Activated CD4-positive, alpha-beta T cell treated with anti-CD3 and anti-CD28 coated beads for 24 hours (primary cell): ENCODE measurements at places on chromosomes 6 and 20.

GRCh38 chr6:85015396-85015990 lies 251.1 kb upstream of the TBX18 start:
- no peak for DNase-seq

GRCh38 chr6:31711233-31711632 lies 3.9 kb upstream of the LY6G6D start:
- DNase-seq, result no peak

DNA sequence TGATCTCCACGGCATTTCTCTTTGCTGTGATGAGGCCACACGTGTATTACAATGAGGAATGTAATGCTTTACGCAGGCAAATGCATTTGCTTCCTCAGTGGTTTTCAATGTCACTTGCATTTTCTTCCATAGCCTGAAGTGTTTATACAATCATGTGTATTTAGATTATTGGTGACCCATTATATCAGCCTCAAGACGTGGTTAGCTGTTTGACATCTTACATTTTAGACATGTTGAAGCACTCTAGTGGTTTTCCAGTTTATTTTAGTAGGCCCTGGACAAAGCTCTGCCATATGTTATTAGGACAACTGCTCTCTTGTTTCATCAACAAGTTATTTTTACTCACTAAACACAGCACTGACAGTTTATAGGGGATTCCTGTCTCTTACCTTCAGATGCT lies 200.4 kb downstream of the UTRN start:
- DNase-seq, result no peak

DNA sequence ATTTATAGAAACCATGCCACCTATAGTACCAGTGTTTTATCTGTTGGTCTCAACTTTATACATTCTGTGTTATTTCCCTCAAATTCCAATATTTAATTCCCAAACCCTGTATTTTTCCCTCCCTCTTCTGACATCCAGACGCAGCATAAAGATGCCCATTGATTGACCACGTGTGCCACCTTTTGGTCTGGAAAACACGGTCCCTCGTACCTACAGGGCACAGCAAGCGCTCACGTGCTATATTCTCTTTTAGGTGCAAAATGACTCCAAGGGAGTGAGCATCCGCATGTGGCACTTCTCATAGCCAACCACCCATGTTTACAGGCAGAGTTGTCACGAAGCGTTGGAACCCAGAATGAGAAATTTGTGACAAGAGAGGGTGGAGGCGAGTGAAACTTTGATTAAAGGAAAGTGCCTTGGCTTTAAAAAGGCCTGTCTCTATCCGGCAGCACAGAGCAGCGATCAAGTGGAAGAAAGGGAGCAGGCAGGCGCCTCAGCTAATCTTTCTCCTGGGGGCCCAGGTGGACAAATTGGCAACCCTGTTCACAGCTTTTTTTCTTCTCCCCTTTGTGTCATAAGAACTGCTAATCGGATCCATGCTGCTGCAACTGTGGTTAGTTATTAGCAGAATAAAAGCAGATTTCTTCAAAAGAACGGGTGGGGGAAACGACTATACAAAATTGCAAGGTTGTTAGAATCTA lies 225.9 kb downstream of the TMEM242 start:
- DNase-seq, result no peak

DNA sequence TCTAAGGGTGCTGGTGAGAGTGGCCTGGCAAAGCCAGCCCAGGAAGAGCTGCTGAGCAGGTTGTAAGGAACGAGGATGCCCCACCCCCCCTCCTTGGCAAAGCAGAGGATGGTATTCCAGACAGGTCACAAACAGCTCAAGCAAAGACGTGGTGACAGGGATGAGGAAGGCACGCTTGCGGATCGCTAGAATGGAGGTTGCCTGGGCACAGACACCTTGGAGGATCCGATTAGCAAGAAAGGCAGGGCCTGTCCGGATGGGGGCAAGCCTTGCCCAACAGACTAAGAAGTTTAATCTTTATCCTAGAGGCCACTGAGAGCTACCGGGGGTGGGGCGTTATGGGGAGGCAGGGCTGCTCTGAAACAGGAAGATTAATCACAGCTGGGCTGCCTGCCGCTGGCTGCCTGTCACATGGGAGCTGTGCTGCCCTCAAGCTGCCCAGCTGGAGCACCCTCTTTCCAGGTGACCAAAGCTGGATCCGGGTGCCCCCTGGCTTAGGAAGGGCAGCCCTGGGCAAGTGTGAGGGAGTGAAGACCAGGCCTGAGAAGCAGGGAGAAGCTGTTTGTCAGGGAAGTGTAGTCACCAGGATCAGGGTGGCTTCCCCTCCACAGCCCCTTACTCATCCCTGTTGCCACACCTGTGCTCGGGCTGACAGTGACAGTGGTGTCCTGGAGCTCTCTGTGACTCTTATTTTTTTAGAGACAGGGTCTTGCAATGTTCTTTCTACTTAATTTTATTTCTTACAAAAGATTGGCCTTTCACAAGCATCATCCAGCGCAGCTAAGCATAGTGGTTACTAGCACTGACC lies 9.1 kb upstream of the MAPK13 start:
- DNase-seq, result peak; percentile 32

- DNase-seq, result no peak
These were observed 5.2 kb downstream of the FOXO3 start for GRCh38 chr6:108565893-108566292.

DNA sequence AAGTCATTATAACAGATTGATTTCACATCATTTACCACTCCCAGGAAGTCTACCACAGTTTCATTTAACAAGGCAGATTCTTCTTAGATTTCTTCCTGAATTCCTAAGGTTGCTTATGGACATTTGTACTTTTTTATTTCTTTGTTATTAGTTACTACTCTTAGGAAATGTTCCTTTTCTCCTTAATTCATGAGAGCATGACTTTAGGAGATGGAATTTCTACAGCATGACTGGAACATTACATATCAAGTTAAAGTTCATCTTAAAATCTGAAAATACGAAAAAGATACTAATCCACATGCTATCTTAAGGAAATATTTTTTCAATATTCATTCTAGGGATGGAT lies 22.3 kb downstream of the CNKSR3 start:
- DNase-seq, result no peak

DNA sequence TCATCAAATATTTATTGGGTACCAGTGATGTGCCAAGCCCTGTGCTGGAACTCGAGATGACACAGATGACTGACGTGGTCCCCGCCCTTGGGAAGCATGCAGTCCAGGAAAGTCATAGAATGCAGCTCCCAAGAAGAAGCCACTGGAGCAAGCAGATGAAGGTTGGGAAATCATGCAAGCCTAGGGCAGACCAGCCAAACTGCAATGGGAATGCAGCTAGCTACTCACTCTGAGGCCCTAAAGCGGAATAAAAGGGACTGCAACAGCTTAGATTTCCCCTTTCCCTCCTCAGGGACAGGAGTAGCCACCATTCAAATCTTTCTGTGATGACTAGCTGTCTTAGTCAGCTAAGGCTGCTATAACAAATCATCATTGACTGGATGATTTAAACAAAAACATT lies 152.2 kb downstream of the MAFB start:
- no peak for DNase-seq

GRCh38 chr6:10528158-10528981 lies 7.2 kb downstream of the GCNT2 start:
- DNase-seq, result no peak

GRCh38 chr6:17280138-17280537 lies 1.0 kb upstream of the RBM24 start:
- DNase-seq, result no peak

- no peak for DNase-seq
These were observed 339.7 kb upstream of the KCNQ5 start for GRCh38 chr6:72282201-72282600.

DNA sequence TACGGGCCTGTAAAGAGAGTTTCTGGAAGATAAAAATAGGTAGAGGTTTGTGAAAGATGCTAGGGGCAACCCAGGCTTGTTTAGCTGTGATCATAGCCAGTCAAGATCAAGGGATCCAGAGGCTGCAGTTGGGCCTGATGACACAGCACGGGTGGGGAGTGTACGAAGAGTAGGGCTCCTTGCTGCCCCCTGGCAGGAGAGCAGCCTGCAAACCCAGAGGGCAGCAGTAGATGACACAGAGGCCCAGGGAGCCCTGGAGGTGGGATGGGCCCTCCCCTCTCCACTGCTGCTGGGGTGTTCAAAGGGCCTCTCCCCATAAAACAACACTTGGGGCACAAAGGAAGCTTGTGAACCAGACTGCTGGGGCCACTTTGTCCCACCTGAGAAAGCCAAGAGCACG lies 47.2 kb downstream of the VEGFA start:
- no peak for DNase-seq

GRCh38 chr6:1499777-1500176 lies 109.9 kb upstream of the FOXC1 start:
- no peak for DNase-seq

- DNase-seq, result no peak
These were observed 39.2 kb downstream of the PLAGL2 start for GRCh38 chr20:32168184-32168910.

GRCh38 chr6:129517288-129517687 lies 192.7 kb downstream of the ARHGAP18 start:
- DNase-seq, result no peak

DNA sequence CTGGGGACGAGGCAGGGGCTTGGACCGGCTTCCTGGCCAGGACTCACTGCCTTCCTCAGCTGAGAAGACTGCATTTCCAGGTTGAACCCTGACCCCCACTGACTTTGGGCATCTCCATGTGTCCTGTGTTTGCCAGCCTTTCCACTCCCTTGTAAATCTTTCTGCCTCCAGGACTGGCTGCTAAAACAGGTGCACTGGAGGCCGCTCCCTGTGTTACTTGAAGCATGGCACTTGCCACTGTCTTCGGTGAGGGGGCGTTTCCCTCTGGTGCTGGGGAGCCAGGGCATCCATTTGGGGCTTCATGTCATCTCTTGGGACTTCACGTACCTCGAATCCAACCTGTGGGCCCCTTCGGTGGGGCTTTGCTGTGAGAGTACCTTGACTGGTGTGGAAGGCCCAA lies 6.7 kb upstream of the RBM38 start:
- no peak for DNase-seq

DNA sequence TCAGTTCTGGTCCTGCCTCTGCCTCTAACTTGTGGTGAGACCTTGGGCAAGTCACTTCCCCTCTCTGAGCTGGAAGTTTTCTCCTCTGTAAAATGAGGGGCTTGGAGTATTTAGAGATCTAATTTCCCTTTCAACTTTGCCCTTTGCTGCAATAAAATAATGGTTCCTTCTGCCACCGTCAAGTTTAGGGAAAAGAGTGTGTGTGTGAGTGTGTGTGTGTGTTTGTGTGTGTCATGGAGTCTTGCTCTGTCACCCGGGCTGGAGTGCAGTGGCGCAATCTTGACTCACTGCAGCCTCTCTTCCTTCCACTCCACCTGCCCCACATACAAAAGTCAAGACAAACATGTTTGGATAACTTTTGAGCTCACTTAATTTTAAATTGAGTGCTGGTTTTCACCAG lies 39.2 kb upstream of the PIM1 start:
- DNase-seq, result no peak

DNA sequence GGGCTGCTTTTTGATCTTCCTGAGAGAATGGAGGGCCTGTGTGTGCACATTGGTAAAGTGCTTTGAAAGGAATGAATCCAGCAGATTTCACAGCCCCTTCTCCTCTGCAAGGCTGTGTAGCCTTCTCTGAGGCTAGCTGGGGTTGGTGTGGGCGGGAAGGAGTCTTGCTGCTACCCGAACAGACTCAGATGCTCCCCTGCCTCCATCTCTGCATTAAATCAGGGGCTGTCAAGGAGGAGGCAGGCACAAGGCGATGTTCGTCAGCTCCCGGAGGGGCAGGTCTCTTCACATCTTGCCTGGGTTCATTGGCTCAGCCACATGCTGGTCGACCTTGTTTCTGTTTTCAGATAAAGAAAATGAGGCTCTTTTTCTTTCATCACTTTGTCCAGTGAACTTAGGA lies 291.5 kb upstream of the SULF2 start:
- DNase-seq, result no peak

- DNase-seq, result no peak
These were observed 49.2 kb upstream of the CST5 start for GRCh38 chr20:23928788-23929187.

DNA sequence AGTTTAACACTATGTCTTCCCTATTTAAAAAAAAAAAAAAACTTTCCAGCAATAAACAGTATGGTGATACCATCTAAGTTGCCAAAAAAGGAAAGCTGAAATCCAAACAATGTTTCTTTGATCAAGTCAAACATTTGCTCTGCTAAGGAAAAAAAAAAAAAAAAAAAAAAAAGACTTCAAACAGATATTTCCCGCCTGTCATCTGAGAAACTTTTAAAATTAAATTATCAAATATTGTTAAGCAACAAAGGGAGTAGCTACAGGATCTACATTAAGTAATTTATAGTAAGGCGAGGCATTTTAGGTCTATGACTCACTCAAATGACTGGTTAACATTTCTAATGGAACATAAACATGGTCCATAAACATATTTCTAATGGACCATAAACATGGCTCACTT lies 121.2 kb downstream of the DST start:
- no peak for DNase-seq

GRCh38 chr6:118896339-118897136 lies 2.6 kb downstream of the ASF1A start:
- no peak for DNase-seq

DNA sequence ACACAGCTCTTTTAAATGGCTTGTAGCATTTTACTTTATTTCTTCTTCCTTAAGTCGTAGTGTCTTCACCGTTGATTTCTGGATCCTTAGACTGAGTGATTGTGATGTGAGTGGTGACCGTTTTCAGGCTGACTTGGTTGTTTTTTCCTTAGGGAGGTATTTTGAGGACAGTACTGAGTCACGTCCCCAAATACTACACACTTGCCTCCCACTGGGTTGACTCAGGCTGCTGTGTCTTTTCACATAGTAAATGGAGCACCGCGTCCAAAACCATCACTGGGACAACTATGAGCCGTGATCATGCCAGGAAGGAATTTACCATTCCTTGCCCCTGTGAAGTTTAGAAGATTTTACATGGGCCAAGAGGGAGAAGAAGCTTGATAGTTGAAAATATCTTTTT lies 174.1 kb downstream of the FARS2 start:
- no peak for DNase-seq

- no peak for DNase-seq
These were observed 216.2 kb upstream of the PRSS16 start for GRCh38 chr6:27031302-27031701.

- no peak for DNase-seq
These were observed 6.3 kb upstream of the AP5S1 start for GRCh38 chr20:3813848-3814581.

DNA sequence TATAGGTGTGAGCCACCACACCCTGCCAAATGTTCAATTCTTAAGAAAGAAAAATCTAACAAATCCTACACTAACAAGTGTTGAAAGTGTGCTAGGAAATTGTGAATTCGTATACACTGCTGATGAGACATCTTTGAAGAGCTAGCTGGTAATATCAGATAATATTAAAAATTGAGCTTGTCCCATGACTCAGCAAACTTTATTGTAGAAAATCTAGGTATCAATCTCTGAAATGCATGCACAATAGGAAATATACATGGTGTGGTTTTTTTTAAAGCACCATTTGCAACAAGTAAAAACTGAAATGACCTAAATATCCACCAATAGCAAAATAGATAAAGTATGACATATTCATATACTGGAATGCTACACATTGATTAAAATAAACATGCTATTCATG lies 110.1 kb upstream of the NXT1 start:
- DNase-seq, result no peak
